Kidney capillary endothelial cell (primary cell): ENCODE measurements at places on chromosomes 4 and X.
A peak's percentile ranks its signal among the peaks of the same experiment; 100 is the strongest.

GRCh38 chrX:119870626-119871131 is 854 bp downstream of the RNF113A start:
- DNase-seq, result peak; percentile 30

- no peak for DNase-seq
These were observed 315.5 kb upstream of the BOD1L1 start for GRCh38 chr4:13942977-13943376.

GRCh38 chr4:71992571-71993312 is 39.1 kb upstream of the NPFFR2 start:
- DNase-seq, result no peak

DNA sequence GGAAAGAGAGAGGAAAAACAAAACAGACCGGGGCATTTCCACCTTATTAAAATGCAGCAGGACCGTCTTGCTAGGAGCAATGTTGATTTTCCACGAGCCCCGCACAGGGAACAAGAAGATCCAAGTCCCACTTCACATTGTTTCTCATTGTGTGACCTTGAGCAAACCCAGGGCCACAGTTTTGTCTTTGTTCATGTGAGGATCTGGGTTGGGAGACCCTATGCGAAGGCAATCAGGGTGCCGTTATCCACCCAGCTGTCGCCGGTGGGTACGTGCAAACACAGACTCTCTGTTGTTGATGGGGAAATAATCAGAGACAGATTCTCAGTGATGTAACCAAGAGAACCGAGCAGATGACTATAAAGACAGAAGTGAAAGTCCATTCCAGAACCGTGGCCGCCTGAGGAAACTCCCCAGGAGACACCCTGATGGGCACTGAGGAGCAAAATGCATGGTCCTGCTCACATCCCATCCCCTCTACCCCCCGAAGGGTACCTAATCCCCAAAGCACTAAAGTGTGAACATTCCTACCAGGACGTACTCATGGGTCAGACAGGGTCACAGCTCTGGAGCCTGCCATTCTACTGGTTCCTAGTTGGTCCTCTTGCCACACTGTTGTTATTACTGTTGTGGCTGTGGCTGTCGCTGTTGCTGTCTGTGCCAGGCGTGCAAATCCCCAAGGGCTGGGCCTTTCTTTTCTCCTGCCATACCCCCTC is 102.7 kb upstream of the RBPJ start:
- no peak for DNase-seq
